ENCODE measurements at places on chromosomes 12 and 14. TPM values are rescaled to one million over a fixed set of nuclear protein-coding genes. Genes with fewer than 3 reads are reported as not detected.
A peak's percentile ranks its signal among the peaks of the same experiment; 100 is the strongest.

The PRMT5 gene
- total RNA-seq: 59.0 TPM

The TAC3 gene
- not detected for total RNA-seq

GRCh38 chr12:79537675-79538074 lies 153.1 kb downstream of the PAWR start:
- no peak for DNase-seq

DNA sequence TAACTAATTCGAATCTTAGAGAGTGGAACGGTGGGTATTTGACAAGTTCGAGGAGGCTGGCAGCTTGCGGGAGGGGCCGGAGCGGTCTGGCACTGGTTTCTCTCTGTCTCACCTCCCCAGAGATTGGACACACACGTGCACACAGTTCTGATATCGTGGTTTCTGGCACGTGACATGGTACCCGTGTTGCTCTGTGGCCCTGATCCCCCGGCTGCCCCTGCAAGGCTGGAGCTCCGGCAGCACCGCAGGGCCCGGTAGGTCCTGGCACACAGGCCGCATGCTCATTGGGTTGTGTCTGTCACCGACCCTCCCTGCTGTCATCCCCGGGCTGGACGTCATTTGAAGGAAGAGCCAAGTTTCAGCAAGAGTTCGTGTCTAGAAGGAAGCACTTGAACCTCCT lies 82.7 kb downstream of the PPP2R5C start:
- peak; percentile 56 for DNase-seq
